ENCODE measurements at places on chromosomes 4 and X.

- no peak for DNase-seq
These were observed 6.3 kb downstream of the GABRA4 start for GRCh38 chr4:46986922-46987638.

DNA sequence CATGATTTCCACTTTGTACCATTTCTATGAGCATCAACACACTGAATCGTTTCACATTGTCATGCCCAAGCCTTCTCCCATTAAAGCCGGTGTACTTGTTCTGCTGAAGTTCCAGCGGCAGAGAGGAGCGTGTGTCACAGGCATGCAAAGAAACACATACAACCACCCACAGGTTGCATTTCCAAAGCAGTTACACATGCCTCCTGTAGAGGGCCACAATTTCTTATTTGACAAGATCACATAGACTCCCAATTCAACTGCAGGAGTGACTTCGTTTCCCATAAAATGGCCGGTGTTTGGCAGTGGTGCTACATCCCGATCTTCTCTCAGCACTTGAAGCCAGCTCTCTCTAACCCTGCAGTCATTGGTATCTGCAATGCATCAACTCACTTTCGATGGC, 992.6 kb downstream of the NLGN4X start:
- DNase-seq, result no peak

- DNase-seq, result no peak
These were observed 99.2 kb downstream of the JADE1 start for GRCh38 chr4:128908735-128909134.

DNA sequence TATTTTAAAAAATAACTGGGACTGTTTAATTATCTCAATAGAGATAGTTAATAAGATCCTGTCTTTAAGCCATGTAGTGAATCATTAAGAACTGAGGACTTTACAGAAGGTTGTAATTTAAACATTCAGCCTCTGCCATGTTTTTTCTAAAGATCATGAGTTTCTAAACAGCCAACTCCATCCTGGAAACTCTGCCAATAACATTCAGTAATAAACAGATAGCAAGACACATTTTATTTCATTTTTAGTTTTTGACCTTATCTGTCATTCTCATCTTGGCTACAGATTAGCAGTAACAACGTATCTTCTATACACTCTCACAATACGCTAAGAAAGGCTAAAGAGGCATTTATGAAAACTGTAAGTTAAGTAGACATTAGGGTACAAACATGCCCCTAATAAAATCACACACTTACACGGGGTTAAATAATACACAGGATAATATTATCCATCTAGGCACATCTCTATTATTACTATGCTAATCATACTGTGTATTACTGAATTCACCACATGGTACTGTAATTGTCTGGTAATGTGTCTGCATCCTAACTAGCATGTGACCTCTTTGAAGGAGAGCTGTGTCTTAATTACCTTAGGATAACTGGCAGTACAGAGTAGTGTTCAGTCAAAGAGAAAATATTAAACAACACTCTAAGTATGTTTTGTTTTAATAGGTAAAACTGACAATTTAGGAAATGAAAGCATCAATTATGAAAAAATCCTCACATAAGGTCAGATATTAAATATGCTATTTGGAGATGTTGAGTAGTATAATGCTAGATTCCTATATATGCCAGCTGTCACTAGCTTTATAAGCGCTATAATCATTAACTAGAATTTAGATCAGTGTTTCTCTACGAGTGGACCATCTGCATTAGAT, 122.4 kb upstream of the NAP1L5 start:
- no peak for DNase-seq

DNA sequence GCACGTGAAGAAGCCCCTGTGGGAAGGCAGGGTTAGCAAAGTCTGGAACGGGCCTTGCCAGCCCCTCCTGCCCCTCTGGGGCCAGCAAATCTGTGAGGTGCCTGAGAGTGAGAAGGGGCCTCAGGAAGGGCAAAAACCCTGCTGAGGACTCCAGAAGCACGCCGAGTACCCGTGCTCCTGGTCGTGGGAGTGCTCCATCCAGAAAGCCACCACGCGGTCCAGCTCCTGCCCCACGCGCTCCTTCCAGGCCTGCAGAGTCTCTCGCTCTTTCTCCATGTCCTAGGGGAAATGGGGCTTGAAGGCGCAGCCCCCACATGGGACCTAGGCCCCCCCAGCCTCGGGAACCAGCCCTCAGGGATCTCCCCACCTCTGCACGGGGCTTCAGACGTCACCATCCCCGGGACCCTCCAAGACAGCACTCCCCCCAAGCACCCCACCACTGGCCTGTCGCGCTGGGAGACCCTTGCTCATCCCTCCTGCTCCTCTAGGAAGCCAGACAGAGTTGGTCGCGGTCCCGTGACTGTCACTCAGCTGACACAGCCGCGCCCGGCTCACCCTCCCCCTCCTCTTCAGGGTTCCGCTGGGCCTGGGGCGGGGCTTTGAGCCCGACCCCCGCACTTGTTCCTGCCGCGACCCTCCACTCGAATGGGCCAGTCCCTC, at the start of gene RENBP:
TSS of gene RENBP (minus strand) at position 504 of the 660 bp plus-strand sequence. CDS start at position 471, 33 bp downstream.
- DNase-seq, result no peak

GRCh38 chr4:118683513-118683912, 1.7 kb upstream of the METTL14 start:
- no peak for DNase-seq

GRCh38 chrX:153522259-153522658, 4.8 kb downstream of the ATP2B3 start:
- no peak for DNase-seq

DNA sequence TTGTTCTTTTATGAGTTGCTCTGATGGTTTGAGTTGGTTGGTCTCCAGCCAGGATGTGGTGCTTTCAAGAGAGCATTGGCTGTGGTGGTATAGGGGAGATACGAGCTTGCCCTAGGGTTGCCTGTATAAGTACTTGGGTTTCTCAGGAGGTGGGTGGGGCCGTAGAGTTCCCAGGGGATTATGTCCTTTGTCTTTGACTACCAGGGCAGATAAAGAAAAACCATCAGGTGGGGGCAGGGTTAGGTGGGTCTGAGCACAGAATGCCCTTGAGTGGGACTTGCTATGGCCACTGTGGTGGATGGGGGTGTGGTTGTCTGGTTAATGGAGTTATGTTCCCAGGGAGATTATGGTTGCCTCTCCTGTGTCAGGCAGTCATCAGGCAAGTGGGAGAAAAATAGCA, 247.9 kb upstream of the HAND2 start:
- no peak for DNase-seq

GRCh38 chr4:53463340-53463739, 85.9 kb downstream of the FIP1L1 start:
- DNase-seq, result no peak

DNA sequence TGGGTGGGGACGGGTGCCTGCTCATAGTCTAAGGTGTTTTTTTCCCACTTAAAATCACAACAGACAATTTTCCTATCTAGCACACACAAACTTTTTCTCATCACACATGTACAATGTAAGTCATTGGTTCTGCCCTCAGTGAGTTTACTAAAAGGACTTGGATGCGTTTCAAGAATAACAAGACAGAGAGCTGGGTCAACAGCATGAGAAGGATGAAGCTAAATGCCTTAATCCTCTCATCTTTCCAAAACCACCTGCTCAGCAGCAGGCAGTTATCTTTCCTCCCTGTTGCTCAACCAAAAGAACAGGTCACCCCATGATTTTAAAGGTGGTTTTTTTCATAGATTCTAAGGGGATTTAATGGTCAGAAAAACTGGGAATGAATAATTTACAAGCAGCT, 40.1 kb downstream of the OFD1 start:
- no peak for DNase-seq

DNA sequence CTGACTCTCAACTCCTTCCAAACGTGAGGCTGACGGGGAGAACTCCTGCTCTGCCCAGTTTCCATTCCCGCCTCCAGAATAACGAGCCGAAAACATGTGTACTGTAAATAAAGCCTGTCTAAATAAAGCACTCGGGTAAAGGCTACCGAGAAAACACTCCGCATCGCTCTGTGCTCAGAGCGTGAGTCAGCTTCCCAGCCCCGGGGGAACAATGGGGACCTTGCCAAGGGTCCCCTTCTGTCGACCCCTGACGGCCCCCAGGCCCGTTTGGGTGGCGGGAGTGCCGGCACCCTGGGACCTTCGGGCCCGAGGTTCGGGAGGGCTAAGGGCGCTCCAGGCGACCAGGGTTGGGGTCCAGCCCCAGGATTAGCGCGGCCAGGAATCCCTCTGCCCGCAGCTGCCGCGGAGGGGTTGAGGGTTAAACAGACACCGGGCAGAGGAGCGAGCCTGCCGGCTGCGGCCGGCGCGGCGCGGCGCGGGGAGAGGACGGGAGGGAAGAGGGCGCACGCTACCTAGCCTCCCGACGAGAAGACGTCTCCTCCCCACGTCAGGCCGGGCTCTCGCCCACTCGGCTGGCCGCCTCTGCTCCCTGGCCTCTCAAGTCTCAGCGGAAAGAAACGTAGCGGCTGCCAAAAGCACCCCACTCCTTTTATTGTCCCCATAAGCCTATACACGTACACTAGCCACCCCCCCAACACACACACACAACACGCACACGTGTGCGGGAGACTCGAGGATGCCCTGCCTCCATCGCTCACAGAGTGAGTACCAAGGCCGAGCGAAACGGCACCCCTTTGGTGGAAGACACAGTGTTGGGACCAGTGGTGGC, 85.5 kb downstream of the BCOR start:
- DNase-seq, result no peak

- DNase-seq, result no peak
These were observed 516 bp upstream of the COX18 start for GRCh38 chr4:73070074-73070390.

DNA sequence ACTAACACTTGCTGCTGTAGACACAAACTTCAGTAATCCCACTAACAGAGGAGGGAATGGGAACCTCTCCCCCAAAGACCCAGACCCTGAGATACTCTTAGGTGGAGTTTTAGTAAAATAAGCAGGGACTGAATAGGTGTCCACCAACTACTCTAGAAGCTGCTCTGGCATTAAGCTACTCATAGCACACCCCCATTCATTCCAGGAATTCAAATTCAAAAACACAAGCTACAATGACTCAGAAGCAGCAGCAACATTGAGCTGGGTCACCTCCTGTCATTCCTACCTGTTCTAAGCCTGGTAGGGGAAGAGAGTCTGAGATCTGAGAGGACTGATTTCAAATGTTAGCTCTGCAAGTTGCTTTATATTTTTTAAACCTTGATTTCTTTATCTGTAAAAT, 135.4 kb upstream of the FRMPD4 start:
- no peak for DNase-seq

DNA sequence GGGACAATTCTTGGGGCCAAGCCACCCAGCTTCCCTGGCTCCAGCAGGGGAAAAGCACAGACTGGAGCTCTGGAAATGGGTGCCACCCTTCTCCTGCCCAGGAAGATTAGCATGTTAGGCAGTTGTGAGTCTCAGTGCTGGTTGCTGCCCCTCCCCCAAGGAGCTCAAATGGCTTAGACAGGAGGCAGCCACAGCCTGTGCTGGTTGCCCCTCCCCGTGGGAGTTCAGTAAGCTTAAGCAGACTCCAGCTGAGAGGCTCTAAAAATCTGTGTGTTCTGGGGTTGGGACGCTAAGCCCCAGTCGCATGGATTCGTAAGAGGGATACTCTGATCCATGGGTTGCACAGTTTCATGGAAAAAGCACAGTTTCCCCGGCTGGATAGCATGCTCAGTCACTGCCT, 92.7 kb upstream of the NDST3 start:
- no peak for DNase-seq

- DNase-seq, result no peak
These were observed 185.4 kb downstream of the OR13H1 start for GRCh38 chrX:131729295-131729694.

DNA sequence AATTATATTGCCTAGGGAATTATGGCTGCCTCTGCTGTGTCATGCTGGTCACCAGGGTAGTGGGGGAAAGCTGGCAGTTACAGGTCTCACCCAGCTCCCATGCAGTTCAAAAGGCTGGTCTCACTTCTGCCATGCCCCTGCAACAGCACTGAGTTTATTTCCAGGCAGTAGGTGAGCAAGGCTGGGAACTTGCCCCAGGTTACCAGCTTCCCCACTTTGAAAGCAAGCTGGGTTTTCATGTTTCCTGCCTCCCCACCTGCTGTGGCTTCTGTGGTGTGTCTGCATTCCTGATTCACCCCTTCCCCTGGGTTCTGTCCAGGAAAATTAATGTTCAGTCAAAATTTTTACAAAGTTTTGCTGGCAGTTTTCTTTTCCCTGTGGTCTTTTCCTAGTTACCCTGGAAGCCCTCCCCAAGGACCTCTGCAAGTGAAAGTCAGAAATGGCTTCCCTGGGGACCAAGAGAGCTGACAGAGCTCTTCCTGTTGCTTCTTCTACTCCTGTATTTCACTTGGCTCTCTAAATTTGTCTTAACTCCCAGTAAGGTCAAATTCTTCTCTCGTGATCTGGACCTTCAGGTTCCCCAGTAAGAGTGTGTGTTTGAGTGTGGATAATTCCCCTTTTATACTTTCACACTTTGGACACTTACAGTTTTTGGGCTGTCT, 58.5 kb upstream of the AGTR2 start:
- DNase-seq, result no peak

- DNase-seq, result no peak
These were observed 26.1 kb upstream of the VMA21 start for GRCh38 chrX:151370906-151371305.

- no peak for DNase-seq
These were observed 36.6 kb downstream of the PITX2 start for GRCh38 chr4:110586131-110586850.

DNA sequence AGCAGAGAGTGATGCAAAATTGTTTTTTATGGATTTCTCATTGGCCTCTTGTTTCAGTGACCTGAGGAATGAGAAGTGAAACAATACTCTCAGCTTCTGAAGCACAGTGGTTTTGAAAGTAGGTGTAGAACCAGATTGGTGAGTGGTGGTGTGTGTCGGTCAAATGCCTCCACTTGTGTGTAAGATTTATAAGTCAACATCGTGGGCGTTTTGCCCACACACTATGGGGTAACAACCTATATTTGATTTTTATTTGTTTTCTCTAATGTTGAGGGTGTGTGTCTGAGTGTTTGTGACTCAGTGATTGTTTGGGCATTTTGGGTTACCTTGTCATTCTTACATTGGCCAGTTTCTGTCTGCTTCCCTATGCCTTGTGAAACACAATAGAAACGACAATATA, 23.3 kb downstream of the ADGRL3 start:
- DNase-seq, result no peak

DNA sequence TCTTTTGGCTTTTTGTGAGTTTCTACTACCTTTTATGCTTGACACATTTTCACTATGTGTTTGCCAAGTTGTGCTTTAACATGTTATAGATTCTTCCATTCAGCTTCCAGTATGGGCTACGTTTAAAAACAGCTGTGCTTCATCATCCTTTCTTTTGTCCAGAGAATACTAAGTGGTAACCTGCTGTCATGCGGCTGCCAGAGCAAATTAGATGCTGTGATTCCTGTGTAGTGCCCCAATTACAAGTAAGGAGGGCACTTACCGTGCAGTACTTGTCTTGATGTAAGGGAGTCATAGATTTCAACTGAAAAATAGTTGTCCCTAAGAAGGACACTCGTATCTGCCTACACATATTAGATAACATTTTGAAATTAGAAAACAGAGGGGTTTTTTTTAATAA, 531.8 kb upstream of the GALNTL6 start:
- no peak for DNase-seq
